ENCODE measurements at places on chromosomes 3 and 15.
A peak's percentile ranks its signal among the peaks of the same experiment; 100 is the strongest.

DNA sequence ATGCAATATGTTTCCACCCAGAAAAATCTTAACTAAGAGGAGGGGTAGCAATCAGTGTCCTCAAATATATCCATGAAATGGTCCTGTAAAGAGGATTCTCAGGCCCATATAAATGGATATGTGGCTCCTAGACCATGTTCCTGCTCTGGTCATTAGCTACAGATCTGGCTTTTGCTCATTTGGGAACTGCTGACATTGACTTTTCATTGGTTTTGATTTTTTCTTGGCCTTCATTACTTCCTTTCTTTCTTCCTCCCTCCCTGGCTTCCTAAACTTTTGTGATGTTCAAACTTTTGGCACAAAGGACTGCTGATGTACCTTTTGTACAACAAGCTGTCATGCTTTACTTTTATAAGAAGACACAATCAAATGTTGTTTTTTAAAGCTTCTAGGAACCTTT lies 41.6 kb upstream of the SNRK start:
- no peak for DNase-seq

DNA sequence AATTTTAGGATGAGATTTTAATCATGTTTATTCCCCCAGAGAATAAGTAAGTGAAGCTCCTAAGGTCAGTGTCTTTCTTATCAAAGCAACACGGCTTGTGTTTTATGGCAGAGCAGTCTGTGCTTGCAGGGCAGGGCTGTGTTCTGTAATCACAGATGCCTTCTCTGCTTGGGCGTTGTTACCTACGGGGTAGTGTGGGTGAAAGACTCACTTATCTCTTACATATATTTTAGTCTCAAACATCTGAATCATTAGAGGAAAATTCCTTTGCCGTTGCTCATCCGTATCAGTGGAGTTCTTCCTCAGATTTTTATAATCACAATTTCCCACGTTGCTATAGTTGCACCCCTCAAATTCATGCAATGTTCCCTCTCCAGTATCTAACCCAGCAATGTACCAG lies 271.7 kb upstream of the MEIS2 start:
- DNase-seq: no peak

- DNase-seq: no peak
Observed at GRCh38 chr15:22912256-22912655, 67.9 kb downstream of the CYFIP1 start.

DNA sequence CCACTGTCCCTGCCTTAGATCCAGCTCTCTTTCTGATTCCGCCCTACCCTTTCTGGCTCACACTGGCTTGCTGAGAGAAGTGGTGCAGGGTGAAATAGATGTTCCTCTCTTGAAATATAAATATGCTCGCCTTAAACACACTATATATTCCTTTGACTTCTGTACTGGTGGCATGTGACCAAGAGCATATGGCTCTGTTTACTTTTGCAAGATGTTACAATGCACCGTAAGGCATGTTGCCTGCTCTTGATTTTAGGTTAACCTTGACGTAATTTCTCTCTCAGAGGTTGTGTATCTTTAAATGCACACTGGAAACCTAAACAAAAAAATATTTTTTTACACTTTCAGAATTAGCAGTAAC lies 749 bp downstream of the RSRC1 start:
- no peak for DNase-seq

GRCh38 chr3:64539451-64540196 lies 148.2 kb downstream of the ADAMTS9 start:
- no peak for DNase-seq

DNA sequence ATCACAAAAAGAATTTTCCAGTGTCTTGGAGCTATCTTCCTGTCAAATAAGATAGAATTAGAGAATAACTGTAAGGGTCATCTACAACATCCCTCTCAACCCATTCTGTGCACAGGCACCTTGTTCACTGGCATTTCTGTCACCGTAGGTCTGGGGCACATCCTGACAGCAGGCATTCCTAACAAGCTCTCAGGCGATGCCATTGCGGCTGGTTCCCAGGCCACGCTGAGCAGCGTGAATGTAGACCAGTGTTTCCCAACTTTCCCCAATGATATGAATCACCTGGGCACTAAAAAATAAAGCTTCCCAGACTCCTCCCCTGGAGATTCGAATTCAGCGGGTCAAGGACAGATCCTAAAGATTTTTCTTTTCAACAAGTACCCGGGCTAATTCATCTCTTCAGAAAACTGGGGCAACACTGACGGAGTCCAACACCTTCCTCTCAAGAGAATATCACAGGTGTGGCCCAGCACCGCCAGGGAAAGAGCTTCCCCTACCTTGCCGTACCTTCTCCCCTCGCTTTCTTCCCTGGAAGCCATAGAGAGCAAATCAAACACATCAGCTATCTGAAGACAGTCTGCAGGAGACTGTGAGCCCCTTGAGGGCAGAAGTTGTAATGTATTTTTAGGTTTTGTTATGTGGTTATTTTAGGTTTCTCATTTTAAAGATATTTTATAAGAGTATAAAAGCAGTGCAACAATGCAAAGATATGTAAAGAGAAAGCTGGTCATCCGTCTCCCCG lies 143.4 kb downstream of the LIPC start:
- DNase-seq: no peak

- DNase-seq: no peak
Observed at GRCh38 chr3:106423321-106424225, 554.8 kb upstream of the CBLB start.

DNA sequence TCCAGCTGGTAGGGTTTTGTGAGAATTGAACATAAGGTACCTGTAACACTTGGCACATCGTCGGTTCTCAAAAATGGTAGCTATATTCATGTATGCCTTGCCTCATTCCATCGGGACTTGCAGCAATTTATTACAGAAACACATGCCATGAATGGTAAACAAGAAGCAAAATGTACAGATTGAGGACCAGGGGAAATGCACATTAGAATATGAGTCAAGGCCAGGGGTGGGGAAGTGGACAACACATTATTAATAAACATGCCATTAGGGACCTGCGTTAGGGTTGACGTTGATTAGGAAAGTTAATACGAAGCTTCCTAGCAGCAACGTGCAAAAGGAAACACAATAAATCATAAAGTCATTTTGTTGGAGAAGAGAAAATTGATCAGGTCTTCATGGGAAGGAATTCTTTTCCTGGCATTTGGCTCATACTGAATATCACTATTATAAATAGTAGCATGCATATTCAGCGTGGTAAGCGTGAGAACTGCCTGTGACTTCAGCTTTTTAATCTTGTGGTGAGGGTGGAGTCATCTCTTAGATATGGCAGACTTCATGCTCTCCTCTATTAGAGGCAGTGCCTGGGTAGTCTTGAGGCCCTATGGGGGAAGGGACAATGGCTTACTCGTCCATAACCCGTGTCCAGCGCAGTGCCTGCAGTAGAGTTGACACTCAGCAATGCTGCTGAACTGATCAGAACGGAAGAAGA lies 184.9 kb downstream of the SV2B start:
- no peak for DNase-seq

GRCh38 chr3:79172241-79172640 lies 595.6 kb downstream of the ROBO1 start:
- DNase-seq: no peak

DNA sequence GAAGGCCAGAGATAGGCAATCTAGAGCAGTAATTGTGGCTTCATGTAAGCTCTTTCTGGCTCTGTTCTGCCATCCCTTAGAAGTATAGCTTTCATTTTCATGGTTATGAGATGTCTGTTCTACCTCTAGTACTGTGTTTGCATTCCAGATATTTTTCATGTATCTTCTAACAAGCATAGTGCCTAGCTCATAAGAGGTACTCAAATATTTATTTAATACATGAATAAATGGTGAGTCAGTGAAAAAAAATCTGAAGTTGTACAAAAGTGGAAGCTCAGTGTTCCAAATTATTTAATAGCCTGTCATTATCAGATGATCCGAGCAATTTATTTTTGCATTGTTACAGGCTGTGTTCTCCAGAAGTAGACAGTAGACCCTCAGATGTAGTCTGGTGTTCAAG lies 64.3 kb downstream of the OXSM start:
- DNase-seq: no peak

- DNase-seq: no peak
Observed at GRCh38 chr3:72062017-72062416, 277.1 kb upstream of the PROK2 start.

GRCh38 chr15:88288206-88288605 lies 31.7 kb upstream of the NTRK3 start:
- no peak for DNase-seq

- DNase-seq: no peak
Observed at GRCh38 chr15:95266451-95267061, 1035.2 kb downstream of the MCTP2 start.

- no peak for DNase-seq
Observed at GRCh38 chr3:55596212-55596611, 109.1 kb upstream of the WNT5A start.

DNA sequence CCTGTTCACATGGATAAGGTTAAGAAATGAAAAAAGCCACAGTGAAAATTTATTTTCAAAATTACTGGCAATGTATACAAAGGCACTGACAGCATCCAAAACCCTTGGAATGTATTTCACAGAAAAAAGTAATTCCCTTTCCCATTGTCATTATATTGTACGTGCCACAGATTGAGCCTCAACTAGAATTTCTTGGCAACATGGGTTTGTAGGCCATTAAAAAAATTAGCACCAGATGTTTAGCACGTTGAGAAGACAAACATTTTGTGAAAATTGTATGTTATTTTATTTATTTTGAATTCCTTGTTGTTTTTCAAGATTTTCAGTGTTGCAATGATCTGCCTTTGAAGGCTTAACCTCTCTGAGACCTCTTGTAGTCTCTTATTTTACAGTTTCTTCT lies 76.3 kb upstream of the EPHB3 start:
- no peak for DNase-seq

GRCh38 chr15:88113613-88114308 lies 142.8 kb downstream of the NTRK3 start:
- DNase-seq: no peak

DNA sequence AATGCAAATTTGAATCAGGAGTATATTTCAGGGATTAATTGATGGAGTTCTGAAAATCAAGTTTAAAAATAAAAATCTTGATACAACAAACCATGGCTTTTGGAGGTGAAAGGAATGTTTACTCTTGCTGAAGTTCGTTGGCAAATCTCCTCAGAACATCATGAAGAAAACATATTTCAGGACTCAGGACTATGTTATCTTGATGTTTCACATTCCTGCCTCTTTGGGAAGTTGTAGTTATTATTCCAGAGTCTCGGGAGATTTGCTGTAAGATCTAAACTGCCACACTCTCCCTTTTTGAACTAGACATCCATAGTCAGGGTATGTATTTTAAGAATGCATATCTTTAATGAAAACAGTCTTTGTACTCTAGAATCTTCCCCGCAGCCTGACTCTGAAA lies 271.2 kb downstream of the RBMS3 start:
- no peak for DNase-seq

GRCh38 chr15:26521130-26521529 lies 251.7 kb downstream of the GABRB3 start:
- no peak for DNase-seq

DNA sequence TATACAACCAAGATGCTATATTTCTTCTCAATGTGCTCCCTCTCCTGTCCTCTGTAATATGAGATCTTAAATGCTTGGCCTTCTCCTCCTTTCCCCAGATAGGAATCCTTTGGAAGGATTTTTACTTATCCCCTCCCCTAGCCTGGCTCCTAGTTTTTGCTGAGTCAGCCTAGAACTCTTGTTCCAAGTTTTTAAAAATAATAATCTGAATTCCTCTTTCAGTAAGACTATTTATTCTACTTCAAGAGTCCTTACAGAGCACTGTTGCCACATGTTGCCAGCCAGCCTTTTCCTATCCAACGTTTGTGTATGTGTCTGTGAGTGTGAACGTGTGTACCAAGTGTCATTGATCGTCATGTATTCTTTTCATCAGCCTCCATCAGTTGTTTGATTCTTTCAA lies 11.0 kb upstream of the KCNMB2 start:
- DNase-seq: no peak

- no peak for DNase-seq
Observed at GRCh38 chr15:76209523-76209922, 101.7 kb downstream of the ETFA start.

- no peak for DNase-seq
Observed at GRCh38 chr3:65473736-65474135, 565.0 kb downstream of the MAGI1 start.

DNA sequence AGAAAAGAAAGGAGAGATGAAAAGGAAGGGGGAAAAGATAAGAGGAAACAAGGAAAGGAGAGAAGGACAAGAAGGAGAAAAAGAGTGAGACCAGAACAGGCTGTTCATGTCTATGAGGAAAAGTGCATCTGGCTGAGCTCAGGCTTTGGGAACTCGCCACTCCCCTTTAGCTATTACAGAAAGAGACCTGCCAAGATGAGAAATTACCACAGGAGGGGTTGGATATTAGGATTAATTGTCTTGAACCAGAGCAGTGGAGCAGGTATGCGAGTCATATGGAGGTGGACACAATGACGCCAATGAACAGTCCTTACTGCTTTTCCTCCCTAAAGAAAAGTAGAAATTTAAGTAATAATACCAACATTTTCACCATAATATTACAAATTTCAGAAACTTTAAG lies 577.0 kb upstream of the ARRDC4 start:
- DNase-seq: no peak

GRCh38 chr3:149369991-149370866 lies 7.2 kb downstream of the TM4SF1 start:
- no peak for DNase-seq

GRCh38 chr3:13653631-13654279 lies 104.8 kb downstream of the FBLN2 start:
- no peak for DNase-seq

- DNase-seq: no peak
Observed at GRCh38 chr3:56081246-56081645, 387.0 kb downstream of the ERC2 start.

GRCh38 chr15:75195766-75196241 lies 5.9 kb upstream of the C15orf39 start:
- no peak for DNase-seq

GRCh38 chr3:152103257-152103656 lies 165.5 kb upstream of the MBNL1 start:
- DNase-seq: no peak

DNA sequence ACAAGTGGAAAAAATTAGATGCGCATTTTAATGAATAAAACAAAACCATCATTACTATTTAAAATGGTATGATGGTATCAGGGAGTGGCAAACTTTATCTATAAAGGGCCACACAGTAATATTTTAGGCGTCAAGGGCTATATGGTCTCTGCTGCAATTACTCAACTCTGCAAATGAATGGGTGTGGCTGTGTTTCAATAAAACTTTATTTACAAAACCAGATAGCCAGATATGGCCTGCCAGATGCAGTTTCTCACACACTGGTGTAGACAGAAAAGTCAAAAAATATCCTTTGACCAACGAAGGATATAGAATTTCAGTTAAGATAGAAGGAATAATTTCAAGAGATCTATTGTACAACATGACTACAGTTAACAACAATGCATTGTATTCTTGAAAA lies 83.8 kb downstream of the CLASP2 start:
- no peak for DNase-seq

GRCh38 chr15:78195735-78196201 lies 38.6 kb downstream of the ACSBG1 start:
- DNase-seq: peak; percentile 34
